Stimulated activated CD8-positive, alpha-beta memory T cell treated with anti-CD3 and anti-CD28 coated beads, Interleukin-2, amount 100 ng/mL, for 48 hours (primary cell): ENCODE measurements at places on chromosomes 13 and 19.

DNA sequence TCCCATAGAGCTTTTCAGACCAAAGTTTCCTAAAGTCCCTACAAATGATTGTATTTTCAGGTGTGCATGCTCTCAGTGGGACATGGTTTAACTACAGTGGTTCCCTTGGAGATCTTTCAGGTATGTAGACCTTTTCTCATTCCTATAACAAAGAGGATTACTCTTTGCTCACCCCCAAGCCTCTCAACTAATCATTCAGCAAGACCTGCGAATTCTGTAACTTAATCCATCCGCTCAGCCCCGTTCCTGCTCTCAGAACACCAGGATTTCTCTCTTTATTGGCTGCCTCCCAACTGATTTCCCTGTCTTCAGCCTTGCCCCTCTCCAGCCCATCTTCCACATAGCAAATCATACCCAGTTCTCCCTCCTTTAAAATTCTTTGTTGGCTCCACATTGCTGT, 253.6 kb downstream of the MTUS2 start:
- no peak for DNase-seq

DNA sequence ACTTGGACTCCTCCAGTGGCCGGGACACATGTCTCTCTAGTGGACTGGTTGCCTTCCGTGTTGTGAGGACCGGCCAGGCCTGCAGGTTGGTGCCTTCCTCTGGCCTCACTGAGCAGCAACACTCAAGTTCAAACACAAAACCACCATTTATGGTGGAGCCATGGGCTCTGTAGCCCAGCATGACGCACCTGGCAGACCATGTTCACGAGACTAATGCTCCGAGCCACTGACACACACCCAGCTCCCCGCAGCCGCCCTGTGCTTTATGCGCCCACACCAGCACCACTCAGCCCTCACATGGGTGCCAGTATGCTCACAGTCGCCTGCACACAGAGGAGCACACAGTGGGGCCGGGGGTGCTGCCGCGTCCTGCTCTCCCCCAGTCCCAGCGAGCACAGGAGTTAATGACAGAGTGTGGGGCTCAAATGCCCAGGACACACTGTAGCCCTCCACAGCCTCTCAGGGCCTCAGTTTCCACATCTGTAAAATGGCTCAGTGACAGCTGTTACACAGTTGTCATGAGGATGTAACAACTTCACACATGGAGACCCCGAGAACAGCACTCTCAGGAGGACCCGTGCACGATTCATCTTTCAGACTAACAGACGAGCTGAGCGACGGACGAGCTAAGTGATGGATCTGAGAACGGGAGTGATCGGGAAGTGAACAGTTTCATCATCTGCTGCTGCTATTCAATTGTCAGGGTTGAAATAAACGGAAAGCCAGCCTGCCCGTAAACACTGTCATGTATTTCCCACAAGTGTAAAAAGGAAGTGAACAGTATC, 7.8 kb downstream of the GAS6 start:
- no peak for DNase-seq

GRCh38 chr19:56960959-56961543, 120.5 kb upstream of the PEG3 start:
- no peak for DNase-seq

DNA sequence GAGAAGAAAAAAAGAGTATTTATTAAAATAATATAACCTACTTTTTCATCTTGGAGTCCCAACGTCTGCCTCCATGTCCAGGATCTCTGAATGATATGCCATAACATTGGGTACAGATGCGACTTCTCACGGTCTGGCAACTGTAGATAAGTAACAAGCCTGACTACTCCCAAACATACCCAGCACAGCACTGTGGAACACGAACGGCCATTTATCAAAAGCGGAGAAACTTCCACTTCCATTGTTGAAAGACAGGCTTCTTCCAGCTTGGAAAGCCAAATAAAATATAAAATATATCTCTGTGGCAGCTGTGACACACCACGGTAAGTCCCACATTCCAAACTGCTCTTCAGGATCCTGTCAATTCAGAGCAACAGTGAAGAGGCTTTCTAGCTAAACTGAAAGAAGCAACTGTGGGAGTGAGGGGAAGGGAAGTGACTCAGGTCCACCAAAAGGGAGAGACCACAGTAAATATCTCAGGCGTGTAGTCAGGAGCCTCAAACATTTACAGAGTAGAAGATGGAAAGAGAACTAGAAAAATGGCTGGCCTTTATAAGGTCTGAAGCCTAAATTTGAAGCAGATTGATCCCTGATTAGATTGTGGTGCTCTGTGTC, 331.7 kb downstream of the LIG4 start:
- no peak for DNase-seq
